Stimulated activated CD8-positive, alpha-beta memory T cell treated with anti-CD3 and anti-CD28 coated beads, Interleukin-4, amount 100 ng/mL, for 4 hours (primary cell): ENCODE measurements at places on chromosomes 4 and X.

GRCh38 chrX:51608766-51609165 is 9.9 kb downstream of the CENPVL3 start:
- no peak for DNase-seq

GRCh38 chrX:137999552-137999951 is 433.6 kb downstream of the ZIC3 start:
- DNase-seq: no peak

DNA sequence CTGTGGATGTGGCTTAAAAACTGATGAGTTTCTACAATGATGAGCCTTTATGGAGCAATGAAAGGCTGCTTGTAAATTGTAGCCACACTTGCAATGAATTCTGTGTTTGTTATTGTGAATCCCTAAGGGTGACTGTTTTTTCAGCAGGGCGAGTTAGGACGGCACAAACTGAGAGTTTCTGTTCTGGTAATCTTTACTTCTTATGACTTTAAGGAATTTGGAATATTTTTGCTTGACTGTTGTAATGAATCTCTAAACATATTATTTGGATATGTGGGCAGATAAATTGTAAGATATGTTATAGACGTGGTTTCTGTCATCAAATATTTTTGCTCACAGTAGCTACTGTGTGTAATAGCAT is 22.2 kb downstream of the RBPJ start:
- DNase-seq: no peak

DNA sequence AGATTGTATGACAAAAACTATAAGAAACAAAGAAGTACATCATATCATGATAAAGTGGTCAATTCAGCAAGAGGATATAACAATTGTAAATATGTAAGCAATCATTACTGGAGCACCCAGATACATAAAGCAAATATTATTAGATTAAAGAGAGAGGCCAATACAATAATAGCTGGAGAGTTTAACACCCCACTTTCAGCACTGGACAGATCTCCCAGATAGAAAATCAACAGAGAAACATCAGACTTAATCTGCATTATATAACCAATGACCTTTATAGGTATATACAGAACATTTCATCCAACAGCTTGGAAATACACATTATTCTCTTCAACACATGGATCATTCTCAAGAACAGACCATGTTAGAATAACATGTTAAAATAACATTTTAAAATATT is 128.4 kb downstream of the SPOCK3 start:
- DNase-seq: no peak

- no peak for DNase-seq
Measured at GRCh38 chr4:122285285-122285684, 93.5 kb upstream of the ADAD1 start.

DNA sequence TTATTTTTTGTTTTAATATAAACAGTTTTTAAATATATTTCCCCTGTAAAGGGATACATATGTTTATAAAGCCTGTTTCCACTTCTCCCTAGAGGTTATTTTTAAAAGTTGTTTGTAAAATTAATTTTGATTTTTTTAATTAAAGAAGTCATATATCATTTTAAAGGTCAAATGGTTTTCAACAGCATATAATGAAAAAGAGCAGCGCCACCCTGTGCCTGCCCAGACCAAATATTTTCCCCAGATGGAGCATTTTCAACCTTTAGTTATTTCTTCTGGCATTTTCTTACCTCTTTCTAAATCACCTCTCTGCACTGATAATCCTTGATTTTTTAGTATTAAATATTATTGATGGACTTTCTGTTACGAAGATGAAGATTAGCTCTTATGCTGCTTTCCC is 21.0 kb downstream of the MSX1 start:
- no peak for DNase-seq

DNA sequence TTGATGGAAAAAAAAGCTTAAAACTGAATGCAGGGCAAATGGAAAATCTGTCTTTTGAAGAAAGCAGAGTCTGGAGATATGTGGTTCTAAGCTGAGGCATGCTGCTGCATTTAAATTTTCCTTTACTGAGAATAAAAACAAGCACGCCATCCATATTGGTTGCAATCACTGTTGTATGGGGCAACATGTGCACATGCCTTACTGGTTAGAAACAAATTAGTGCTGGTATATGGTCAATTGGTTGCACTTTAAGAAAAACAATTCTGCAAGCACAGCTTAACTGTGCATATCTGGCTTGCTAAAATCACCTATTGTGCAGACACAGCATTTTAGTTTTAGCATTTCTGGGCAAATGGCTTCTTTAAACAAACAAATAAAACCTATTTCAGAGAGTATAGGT is 239.1 kb downstream of the NDST4 start:
- no peak for DNase-seq

DNA sequence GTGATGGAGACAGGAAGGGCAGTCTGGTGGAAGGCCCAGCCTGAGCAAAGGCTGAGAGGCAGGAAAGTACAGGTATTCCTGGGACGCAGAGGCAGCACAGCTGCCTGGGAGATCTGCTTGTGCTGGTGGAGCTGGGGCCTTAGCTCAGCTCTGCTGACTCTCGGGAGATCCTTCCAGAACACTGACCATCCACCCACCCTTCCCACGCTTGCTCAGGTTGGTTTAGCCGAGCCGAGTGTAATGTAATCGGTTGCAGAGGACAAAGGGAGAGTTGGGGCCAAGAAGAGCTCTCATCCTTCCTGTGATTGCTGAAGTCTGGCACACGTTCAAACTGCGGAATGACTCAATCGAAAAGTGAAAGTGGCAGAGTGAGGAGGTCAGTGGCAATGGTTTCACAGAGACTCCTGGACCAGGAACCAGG is 43.1 kb upstream of the GPR78 start:
- no peak for DNase-seq

DNA sequence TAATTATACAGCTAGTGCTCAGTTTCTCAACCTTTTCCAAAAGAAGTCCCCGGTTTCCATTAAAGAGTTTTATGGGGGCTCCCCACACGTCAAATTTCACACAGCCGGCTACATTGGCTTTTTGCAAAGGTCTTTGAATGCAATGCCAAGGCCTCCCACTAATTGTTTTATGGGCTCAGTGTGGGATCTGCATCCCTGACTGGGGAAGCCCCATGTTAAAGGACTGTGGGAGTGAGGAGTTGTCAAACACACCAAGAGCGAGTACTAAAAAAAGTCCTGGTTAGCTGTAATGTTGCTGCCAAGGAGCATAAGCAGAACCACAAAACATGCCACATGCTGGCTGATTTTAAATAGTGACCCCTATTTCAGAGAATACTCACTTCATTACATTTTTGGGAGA is 162.6 kb downstream of the BMPR1B start:
- DNase-seq: no peak

DNA sequence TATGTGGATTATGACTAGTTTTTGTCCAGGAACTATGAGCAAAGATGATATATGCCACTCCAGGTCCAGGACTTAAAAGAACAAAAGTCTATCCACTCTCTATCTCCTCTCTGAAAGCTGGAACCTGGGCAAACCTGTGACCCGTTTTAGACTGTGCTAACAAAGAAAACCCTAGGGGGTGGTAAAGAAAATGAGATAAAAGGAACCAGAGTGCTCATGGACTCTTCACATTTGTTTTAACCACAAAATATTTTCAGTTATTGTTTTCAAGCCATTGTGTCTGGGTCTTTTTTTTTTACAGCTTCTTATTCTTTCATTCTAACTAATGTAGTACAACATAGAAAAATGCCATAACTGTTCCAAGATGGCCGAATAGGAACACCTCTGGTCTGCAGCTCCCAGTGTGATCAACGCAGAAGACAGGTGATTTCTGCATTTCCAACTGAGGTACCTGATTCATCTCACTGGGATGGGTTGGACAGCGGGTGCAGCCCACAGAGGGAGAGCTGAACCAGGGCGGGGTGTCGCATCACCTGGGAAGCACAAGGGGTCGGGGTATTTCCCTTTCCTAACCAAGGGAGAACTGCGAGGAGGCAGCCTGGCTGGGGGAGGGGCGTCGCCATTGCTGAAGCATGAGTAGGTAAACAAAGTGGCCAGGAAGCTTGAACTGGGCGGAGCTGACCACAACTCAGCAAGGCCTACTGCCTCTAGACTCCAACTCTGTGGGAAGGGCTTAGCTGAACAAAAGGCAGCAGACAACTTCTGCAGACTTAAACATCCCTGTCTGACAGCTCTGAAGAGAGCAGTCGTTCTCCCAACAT is 45.1 kb downstream of the CHM start:
- DNase-seq: no peak

- DNase-seq: no peak
Measured at GRCh38 chrX:8721536-8721935, 10.4 kb downstream of the ANOS1 start.

DNA sequence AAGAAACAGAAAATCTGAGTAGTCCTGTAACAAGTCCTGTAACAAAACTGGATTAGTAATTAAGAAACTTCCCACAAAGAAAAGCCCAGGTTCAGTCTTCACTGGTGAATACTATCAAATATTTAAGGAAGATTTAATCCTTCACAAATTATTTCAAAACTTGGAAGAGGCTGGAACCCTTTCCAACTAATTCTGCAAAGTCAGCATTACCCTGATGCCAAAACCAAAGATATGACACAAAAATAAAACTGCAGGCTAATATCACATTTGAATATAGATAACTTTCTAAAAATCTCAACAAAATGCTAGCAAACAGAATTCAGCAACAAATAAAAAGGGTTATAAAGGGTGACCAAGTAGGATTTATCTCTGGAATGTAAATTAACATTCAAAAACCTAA is 80.5 kb downstream of the AR start:
- DNase-seq: no peak

DNA sequence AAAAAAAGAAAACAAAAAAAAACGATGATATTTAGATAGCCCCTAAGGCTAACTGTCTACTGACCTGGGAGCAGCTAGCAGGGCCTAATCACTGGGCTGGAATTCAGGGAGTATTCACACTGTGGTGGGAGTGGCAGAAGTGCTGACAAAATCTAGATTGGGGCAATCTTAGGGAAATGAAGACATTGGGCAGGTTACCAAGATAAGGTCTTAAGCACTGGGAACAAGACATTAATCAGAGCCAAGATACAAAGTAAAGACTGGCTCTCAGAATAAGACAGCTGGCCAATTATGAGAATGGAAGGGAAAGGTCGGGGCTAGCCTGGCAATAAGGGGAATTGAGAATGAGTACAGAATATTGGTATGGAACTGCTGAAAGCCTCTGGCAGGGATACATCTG is 100.2 kb upstream of the GRIA3 start:
- DNase-seq: no peak

- DNase-seq: no peak
Measured at GRCh38 chrX:2192584-2193272, 308.0 kb downstream of the DHRSX start.

DNA sequence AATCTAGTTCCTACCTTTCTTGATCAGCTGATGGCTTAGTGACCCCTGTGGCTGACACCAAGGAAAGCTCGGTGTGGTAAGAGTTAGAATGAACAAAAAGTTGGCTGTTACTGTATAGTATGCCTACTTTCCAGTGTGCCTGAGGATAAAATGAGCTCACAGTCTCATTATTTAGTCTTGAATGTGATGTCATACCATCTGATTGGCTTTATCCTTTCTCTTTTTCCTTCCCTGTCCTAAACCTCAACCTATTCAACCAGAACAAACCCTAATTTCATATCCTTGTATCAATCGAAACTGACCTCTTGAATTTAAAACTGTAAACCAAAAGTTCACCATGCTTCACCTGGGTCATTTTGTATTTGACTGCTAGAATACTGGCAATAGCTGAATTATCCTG is 156.4 kb downstream of the PPARGC1A start:
- DNase-seq: no peak

GRCh38 chr4:140151699-140152012 is 2.3 kb downstream of the MAML3 start:
- DNase-seq: no peak

DNA sequence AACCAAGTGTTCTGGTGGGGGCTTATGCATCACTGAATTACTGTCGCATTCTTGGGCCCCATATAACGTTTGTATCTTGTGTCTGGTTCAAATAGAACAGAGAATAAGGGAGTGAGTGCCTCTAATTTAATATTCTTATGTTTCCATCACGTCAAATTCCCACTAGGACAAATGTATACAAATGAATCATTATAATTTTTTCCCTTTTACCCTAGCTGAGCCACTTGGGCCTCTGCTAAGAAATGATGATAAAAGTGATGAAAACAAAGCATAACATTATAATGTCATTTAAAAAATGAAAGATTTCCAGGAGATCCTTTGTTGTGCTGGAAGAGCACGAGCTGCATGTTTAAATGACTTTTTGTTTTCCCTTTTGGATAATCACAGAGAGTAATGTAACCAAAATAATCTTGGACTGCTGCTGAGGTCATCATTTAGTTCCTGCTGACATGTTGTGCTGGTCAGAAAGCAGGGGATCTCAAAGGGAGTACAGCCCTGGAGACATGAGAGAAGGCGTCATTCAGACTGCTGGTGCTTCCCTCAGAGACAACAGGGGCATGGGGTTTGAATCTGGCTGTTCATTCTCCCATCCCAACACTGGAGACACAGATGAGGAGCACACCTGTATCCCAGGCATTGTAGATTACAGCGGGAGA is 105.1 kb upstream of the SCOC start:
- no peak for DNase-seq

GRCh38 chrX:71118985-71119535 is 664 bp downstream of the MED12 start:
- no peak for DNase-seq

- DNase-seq: no peak
Measured at GRCh38 chr4:57193209-57193810, 83.1 kb upstream of the IGFBP7 start.

DNA sequence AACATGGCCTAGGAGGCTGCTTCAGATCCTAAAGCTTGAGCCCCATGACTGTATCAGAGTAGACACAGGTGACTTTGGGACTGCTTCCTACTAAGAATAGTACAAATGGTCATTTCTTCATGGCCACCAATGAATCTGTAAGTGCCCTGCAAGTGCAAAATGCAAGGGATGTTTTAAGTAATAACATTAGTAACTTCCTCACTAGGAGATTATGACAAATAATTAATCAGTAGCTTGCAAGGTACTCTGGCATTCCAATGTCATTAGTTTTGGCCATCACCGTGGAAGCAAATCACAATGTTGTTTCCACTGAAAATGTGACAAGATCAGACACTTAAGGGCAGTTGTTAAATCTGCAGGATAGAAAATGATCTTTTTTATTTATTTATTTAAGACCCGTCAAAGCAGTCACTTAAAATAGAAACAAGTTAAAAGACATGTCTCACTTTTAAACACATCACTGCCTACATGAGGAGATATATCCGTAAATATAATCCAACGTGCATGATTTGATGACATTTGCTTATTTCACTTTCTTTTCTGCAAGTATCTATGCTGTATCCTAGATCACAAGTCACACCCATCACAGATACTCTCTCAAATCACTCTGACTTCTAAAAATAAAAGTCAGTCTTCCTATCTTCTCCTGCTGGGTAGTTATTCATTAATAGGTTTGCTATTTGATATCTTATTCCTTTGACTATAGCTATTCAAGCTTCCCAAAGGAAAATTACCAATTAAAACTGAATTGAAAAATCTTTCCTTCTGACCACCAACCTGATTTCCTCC is 400.6 kb downstream of the IL15 start:
- no peak for DNase-seq

- no peak for DNase-seq
Measured at GRCh38 chrX:108117988-108118387, 26.4 kb downstream of the ATG4A start.

GRCh38 chrX:9285342-9285771 is 179.5 kb upstream of the TBL1X start:
- DNase-seq: peak; percentile 58
